ENCODE measurements at places on chromosomes 16 and 17.

GRCh38 chr16:69909760-69910159, 41.4 kb upstream of the CLEC18A start:
- DNase-seq: no peak

DNA sequence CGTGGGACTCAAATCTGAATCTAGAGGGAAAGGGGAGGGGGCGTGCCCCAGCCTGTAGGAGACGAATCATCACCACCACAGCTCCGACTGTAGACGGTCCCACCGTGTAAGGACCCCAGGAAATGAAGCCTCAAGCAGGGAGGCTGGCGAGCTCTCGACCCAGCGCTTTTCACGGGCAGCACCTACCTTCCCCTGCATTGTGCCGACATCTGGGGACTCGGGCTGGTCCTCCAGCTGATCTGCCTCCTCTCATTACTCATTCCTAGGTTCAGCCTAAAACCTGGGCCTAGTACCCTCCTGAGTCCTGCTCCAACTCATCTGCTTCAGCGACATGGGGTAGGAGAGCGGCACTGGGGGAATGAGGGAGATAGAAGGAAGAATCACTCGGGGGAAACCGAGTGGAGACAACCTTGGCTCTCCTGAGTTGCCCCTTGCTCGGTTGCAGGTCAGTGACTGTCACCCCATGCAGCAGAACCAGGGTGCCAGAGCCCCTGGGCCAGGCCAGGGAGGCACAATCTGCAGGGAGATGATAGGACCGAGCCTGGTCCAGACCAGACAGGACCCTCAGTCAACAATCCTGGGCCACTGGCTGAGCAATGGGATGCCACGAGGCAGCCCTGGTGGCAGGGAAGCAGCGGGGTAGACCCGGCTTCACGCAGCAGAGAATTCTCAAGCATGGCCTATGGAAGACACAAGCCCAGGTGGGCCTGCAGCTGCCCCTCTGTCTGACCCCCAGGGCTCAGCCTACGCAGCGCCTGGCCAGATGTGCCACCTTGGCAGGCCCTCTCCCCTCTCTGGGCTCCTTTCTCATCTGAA, 833 bp upstream of the BCAR1 start:
- DNase-seq: no peak

DNA sequence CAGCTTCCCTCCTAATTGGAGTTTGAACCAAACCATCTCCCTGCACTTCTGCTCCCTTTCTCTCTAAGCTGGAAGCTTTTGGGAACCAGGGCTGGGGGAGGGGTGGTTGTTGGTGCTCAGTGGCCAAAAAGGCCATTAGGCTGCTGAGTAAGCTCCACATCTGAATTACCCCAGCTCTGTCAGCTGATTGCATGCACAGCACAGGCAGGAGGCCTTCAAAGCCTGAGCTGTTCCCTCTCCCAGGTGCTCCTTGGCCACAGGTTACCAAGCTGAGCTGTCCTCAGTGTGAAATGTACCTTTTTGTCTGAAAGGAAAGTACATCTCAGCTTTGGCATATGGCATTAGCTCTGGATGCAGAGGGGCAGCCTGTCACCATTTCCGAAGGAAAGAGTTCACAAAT, 6.2 kb upstream of the TBKBP1 start:
- DNase-seq: no peak

- DNase-seq: no peak
Observed at GRCh38 chr17:13283606-13284005, 265.8 kb upstream of the ELAC2 start.

GRCh38 chr16:12386192-12386591, 409.7 kb downstream of the SNX29 start:
- DNase-seq: no peak

DNA sequence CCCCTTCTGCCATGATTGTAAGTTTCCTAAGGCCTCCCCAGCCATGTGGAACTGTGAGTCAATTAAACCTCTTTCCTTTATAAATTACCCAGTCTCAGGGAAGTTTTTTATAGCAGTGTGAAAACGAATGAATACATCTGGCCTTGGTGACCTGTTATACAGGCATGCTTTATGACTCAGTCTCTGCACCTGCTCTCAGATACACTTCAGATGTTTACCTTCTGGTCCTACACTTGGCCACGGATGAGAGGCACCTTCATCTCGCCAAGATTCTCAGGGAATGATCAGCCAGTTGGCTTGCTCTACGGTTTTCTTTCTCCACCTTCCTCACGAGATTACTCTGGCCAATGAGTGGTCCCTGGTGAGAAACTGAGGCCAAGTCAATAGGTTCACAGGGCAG, 304.7 kb downstream of the CA10 start:
- DNase-seq: peak; percentile 33

DNA sequence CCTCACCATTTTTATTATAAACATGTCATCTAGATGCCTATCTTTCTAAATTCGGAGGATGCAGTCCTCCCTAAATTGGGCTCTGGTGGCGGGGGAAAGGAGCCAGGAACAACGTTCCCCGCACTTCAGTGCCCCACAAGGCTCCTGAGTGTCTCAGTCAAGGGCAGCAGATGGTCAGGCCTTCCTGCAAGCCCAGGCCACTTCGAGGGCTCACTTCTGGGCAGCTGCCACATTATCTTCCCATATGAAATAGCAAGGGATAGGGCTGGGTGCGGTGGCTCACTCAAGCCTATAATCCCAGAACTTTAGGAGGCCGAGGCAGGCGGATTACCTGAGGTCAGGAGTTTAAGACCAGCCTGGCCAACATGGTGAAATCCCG, 32.3 kb downstream of the FBXO31 start:
- DNase-seq: no peak

DNA sequence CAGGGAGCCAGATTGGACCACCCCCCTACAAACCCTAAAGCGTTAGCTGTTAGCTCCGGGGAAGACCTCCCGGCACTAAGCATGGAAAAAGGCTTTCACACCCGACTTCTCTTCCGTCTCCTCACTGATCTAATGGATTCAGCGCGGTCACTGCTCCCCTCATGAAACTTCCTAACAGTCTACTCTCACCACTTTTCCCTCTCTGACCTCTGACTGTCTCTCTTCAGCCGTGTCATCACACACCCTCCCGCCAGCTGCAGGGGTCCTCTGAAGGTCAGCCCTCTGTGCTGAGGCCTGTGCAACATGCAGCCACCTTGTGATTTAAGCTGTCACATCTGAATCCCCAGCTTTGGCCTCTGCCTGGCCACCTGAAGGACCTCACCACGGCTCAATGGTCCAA, 15.7 kb downstream of the LYRM1 start:
- DNase-seq: no peak

DNA sequence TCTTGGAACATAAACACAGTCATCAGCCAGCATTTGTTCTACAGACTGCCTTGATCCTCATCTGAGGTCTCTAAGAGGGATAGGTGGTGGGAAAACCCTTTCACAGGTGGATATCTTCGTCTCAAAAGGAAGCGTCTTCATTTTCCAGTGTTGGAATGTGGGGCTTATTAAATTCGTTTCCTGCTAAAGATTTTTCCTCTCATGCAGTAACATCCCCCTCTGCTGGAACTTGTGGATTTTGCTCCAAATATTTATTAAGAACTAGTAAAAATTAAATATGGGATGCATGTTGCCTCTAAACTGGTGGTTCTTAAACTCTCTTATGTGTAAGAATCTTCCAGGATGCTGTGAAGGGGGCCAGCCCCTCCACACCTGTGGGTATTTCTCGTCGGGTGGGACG, 20.1 kb upstream of the MLYCD start:
- DNase-seq: no peak

DNA sequence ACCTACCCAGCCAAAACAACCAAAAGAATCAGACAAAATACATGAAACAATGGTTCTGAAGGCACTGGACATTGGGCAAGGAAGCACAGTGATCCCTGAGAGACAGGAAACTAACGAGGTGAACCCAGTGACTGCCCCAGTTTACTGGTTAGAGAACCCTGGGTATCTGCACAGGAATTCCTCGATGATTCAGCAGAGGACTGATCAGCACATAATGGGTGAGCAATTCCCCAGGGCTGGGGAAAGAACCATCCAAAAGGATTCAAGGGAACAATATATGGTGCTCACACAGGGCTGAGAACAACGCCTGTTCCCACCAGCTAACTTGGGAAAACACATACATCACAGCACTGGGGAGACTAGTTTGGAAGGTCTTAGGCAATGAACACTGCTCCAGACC, 167.2 kb downstream of the PARN start:
- no peak for DNase-seq

- DNase-seq: no peak
Observed at GRCh38 chr16:87395181-87395842, 3.2 kb downstream of the MAP1LC3B start.

DNA sequence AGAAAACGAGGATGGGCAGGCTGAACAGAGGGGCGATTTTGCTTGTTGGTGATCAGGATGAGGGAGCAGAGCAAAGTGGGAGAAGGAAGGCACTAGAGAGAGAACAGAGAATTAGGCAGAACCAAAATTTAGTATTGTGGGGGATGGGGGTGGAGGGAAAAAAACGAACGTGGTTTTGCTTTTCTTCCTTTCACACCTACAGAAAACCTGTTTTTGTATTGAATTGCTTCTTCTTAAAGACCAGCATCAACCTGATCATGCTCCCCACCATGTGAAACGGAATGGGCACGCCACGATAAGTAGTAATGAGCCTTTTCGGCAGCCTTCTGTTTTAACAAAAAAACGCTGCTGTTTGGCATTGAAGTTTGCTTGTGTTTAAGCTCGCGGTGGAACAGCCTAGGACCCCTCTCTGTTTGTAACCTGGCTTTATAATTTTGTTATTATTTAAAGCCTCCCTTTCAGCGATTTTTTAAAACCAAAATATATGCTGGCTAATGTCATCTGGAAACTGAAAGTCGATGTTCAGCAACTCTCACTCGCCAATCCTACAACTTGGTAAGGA, 36.8 kb downstream of the ERCC4 start:
- no peak for DNase-seq

DNA sequence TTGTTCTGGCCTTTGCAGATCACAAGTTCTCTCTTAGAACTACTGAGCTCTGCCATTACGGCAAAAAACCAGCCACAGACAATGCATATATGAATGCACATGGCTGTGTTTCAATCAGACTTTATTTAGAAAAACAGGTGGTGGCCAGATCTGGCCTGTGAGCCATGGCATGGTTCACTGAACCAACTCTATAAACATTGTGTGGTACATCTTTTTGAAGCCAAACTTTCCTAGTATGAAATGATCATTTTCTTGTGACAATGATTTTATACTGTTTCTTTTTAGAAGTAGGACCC, 65.9 kb upstream of the AMZ2 start:
- no peak for DNase-seq

- DNase-seq: no peak
Observed at GRCh38 chr16:4371357-4372000, at the start of gene VASN. TSS of gene VASN (plus strand) at chr16:4371848. CDS start at chr16:4380878, 9,030 bp downstream.

GRCh38 chr17:28899212-28899815, 1.8 kb upstream of the FLOT2 start:
- DNase-seq: no peak

- no peak for DNase-seq
Observed at GRCh38 chr17:59504821-59505220, 60.6 kb upstream of the DHX40 start.

GRCh38 chr17:4448197-4448980, 14.6 kb downstream of the SPNS3 start:
- no peak for DNase-seq

GRCh38 chr17:3848229-3848835, 2.3 kb upstream of the NCBP3 start:
- DNase-seq: no peak

DNA sequence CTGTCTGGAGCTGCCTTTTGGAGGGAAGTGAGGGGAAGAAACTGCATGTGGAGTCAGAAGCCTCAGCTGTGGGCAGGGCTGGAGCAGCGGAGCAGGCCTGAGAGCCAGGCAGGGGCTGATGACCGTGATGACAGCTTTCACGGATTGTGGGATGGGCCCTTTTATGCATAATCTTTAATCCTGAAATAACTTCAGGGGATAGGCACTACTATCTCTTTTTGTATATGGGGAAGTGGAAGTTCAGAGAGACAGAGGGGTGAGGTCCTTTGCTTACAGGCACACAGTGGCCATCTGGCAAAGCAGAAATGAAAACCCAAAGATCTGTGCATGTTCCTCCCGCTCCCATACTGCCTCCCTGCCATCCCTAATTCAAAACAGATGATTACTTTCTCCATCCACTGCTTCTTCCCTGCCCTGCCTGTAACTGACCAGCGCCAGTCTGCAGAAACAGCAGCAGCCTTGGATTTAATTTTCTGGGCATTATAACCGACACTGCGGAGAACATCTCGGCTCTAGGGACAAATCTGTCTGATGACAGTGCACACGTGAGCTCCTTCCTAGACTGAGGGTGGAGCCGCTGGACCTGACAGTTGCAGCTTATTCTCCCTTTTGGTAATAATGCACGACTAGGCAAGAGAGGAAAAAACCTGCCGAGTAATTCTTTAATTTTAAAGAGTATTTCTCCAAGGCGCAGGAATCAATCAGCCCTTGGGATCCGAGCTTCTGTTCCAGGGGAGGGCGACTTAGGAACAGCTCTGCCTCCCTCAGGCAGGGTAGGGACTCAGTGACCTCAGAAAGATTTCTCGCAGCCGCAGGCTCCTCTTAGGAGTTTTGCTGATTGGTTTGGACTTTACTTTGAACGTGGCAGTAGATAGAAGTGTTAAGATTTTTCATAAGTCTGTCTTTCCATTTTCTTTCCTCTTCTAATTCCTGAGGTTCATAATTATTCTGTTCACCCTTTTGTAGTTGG, 95.4 kb downstream of the UTP18 start:
- DNase-seq: no peak

- no peak for DNase-seq
Observed at GRCh38 chr16:14264327-14264943, 193.3 kb downstream of the MRTFB start.

DNA sequence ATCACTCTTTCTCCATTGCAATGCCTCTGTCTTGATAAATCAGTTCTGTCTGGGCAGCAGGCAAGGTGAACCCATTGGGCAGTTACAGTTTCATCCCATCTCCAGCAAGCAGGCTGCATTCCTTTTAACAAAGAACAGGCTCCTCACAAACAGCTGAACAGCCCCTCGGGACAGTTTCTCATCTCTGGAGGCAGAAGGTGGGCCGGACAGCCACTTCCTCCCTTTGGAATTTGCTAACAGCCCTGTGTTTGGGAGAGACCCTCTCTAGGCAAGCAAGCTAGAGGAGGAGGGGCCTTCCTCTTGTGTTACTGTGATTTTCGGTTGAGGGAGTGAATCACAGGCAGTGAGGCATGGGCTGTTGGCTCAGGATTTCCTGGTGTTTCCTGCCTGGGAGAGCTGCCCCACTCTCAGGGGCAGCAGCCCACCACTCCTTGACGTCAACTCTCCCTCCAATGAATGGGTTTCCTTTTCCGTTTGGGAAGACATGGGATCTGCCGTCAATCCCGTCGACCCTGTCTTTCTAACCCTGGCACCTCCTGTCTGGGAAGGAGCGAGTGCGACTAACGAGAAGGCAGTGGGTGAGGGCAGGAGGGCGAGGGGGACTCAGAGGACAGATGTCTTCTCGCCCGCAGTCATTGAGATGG, 3.7 kb upstream of the PGS1 start:
- no peak for DNase-seq

GRCh38 chr17:17508646-17509591, 12.7 kb upstream of the RASD1 start:
- DNase-seq: no peak

GRCh38 chr17:45123930-45124796, 8.2 kb downstream of the PLCD3 start:
- no peak for DNase-seq

GRCh38 chr17:27488231-27488630, 32.0 kb downstream of the KSR1 start:
- no peak for DNase-seq

GRCh38 chr17:19239544-19239943, 2.4 kb downstream of the EPN2 start:
- DNase-seq: no peak

Measured in NCI-H187 treated with DMSO at 0.1 percent for 48 hours (cell line).